ENCODE measurements at places on chromosomes 1 and 21.

GRCh38 chr1:220878191-220879075 is 810 bp upstream of the HLX start:
- DNase-seq: peak; percentile 68

- DNase-seq: no peak
Measured at GRCh38 chr1:59680044-59680443, 134.7 kb upstream of the HOOK1 start.

GRCh38 chr1:121516234-121516967 is 331.6 kb downstream of the SRGAP2C start:
- DNase-seq: peak; percentile 95

DNA sequence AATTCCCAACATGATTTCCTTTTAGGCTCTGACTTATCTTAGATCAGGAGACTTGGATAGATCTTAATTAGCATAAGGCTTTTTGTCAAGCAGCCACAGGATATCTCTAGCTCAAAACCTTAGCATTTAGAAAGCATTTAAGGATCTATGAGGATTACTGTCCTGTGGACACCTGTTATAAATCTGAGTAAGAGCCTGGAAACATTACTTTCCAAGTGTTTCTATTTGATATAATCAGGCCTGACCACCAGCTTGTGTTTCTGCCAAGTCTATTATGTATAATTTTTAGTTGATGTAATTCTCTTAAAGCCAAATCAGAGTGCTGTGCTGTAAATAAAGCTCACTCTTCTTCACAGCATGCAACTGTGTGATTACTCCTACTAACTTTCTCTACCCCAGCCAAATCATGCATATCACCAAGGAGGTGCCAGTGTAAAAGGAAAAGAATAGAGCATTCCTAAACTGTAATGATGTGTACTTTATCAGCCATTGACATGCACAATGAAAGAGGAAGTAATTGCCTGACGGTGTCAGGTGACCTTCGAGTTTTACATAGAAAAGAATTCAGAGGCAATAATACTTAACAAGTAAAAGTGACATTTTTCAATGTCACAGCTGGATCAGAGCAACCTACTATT is 309.9 kb upstream of the PRMT6 start:
- no peak for DNase-seq

- no peak for DNase-seq
Measured at GRCh38 chr21:27493542-27493941, 526.7 kb upstream of the ADAMTS5 start.

GRCh38 chr1:52264530-52265115 is 101.4 kb downstream of the CC2D1B start:
- DNase-seq: no peak

DNA sequence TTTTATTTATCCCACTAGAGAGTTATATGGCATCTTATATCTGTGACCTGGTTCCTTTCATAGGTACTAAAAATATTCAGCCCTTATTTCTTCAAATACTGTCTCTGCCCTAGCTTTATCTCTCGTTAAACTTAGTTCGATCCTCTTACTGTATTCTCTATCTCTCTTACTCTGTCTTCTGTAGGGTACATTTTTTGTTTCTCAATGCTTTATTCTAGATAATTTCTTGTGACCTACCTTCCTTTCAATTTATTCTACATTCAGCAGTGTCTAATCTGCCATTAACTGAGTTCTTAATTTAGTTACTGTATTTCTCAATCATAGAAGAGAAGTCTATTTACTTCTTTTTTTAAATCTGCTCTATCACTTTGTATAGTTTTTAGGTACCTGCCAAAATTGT is 1.8 kb upstream of the ZFP69 start:
- no peak for DNase-seq

GRCh38 chr21:32806810-32807386 is 35.3 kb upstream of the PAXBP1 start:
- DNase-seq: no peak

All from KG1 (cell line).